ENCODE measurements at places on chromosomes 16 and 17.

DNA sequence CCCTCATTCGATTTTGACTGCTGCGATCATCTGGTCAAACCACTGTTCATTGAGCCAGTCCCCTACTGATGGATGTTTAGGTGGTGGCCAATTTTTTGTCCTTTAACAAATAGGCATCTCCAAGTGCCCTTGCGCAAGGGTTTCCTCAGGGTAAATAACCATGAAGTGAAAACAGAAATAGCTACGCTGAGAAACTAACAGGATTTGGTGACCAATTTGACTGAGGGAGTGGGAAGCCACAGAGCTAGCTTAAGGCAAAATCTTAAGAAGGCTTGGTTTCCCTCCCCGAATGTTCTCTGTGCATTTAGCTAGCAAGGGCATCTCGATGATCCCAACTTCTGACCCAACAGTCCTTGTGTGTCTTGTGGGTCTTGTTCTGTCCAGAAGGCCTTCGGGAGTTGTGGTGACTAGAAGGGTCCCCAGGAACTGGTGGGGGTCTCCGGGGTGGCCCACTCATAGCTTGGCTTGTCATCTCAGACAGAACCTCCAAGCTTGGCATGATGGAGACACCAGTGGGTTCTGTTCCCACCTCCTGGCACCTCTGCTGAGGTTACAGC is 117.2 kb downstream of the SOCS1 start:
- no peak for DNase-seq

DNA sequence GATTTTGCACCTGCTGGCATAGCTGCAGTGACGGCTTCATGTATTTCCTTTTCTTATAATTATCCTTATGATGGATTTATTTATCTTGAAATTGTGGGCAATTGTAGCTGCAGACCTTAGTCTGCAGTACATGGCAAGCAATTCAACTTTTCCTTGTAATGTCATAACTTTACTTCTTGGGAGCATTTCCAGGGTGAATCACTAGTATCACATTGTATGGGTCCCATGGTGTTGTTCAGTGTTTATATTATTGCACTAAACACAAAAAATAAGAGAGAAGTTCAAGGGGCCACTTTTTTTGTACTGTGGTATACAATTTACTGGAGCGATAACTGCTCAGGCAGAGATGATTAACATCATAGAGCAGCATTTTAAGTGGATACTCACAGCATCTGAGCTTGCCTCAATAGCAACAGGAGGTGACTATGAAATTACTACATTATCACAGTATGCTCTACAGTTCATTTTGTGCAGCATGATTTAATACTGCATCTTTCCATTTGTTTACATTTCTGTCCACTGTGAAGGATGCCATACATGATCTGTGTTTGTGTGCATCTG is 169.5 kb downstream of the STX8 start:
- DNase-seq: no peak

GRCh38 chr16:82300374-82300951 is 130.4 kb upstream of the MPHOSPH6 start:
- no peak for DNase-seq

DNA sequence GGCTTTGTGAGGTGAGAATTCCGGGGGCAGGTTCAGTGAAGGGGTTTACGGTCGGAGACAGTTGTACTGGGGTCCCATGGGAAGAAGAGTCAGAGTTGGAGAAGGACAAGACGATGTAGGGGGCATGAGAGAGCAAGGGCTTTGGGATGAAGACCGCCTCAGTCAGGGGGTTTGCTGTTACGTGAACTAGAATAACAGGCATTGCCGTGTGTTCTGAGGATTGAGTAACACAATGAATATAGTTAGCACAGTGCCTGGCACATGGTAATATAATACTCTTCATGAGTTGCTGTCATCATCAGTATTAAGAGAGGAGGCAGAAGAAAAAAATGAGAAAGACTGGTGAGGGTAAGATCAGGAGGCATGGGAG is 577 bp downstream of the ZNF646 start:
- no peak for DNase-seq

DNA sequence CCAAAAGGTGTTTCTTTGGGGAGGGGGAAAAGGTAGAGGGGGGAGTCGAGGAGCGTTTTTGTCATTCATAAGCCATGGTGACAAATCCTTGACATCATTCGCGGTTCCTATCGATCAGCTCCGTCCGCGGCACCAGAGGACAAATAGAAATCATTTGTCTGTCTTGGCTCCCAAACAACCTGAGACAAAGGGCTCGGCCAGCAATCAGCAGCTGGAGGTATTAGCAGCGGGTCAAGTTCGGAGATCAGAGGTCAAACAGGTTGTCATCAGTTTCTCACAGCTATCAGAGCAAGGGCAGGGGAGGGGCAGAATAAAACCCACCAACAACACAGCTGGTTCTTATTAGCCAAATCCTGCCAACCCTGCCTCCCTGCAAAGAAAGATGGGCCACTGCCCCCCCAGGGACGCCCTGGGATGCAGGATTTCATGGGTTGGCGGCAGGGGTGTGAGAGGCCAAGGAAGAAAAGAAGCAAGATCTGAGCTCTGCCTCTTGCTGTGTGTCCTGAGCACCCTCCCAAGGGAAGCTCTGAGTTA is 145.3 kb upstream of the LHX1 start:
- no peak for DNase-seq

DNA sequence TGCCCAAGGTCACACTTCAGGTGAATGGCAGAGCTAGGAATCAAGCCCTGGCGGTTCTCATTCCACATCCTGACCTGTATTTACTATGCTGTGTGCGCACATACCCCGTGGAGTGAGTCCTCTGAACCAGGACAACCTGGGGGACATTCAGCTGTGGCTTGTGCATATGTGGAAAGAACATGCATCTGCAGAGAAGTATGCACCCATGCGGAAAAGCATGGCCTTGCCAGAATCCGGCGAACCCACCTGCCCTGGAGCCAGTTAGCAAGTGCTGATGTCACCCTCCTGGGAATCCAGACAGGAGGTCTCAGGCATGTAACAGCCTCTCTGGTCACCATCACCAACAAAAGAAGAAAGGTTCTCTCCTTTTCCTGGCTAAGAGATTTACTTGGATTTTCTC is 1.9 kb downstream of the RASL10B start:
- no peak for DNase-seq

DNA sequence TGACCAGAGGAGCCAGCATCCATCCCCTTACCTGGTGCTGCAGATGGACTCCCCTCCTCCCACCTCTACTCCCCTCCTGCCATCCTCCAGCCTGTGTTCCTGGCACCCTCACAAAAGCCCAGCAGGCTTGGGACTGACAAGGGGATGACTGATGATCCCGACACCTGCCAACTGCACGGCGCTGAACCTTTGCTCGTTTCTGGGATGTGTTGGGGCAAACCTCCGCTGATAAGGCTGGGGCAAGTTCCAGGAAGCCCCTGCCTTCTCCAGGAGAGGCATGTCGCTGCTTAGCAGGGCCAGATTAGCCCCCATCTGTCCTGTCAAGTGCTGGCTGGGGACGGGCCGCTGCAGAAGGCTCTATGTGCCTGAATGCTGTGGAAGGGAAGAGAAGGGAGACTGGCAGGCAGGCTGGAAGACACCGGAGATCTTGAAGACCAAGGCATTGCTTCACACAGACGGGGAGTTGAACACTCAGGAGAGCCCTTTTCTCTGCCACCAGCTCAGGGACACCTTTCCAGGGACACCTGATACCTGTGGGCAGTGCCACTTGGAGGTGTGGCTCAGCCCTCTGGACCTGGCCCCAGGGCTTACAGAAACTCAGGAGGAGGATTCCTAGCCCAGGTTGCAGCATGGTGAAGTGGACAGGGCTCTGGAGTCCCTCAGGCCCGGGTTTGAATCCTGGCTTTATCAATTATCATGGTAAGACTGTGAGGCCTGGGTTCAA is 973 bp upstream of the KRT15 start:
- DNase-seq: no peak

- DNase-seq: no peak
These were observed 268.7 kb upstream of the SALL1 start for GRCh38 chr16:51419768-51420167.

DNA sequence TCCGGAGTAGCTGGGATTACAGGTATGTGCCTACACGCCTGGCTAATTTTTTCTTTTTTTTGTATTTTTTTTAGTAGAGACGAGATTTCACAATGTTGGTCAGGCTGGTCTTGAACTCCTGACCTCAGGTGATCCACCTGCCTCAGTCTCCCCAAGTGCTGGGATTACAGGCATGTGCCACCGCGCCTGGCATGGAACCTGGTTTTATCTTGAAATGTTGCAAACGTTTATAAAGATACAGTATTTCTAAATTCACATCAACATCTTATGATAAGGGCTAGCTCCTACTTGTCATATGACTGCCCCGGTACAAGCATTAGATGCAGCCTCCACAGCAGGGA is 1.5 kb upstream of the IST1 start:
- DNase-seq: no peak

DNA sequence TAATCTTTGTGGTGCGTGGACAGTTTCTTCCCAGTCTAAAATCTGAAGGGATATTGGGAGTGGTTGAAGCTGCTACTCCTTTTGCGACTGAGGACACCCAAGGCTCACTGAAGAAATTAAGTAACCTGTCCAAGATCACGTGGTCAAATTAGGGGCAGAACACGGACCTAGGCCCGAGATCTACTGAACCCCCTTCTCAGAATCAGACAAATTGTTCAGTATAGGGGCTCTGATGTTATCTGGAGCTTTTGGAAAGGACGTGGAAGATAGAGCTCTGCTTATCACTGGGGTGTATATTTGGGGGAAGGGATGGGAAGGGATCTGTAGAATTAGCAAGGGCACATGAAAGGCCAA is 857 bp downstream of the TANGO6 start:
- no peak for DNase-seq

GRCh38 chr17:40452921-40453378 is 9.7 kb downstream of the IGFBP4 start:
- DNase-seq: no peak

Data from urinary bladder (tissue), 4 donors.